ENCODE measurements at places on chromosomes 12 and 14. TPM values are rescaled to one million over a fixed set of nuclear protein-coding genes. Genes with fewer than 3 reads are reported as not detected.

- H3K36me3 ChIP-seq, result no peaks in the 10 kb centered on the region
- no peak overlapping the region for H3K27ac ChIP-seq
- DNase-seq, result no peak
- peaks cover 6% of the 10 kb centered on the region for H3K4me1 ChIP-seq
- no peaks in the 10 kb centered on the region for H3K27me3 ChIP-seq
These were observed 14.1 kb upstream of the NCOR2 start for GRCh38 chr12:124581307-124582107.

DNA sequence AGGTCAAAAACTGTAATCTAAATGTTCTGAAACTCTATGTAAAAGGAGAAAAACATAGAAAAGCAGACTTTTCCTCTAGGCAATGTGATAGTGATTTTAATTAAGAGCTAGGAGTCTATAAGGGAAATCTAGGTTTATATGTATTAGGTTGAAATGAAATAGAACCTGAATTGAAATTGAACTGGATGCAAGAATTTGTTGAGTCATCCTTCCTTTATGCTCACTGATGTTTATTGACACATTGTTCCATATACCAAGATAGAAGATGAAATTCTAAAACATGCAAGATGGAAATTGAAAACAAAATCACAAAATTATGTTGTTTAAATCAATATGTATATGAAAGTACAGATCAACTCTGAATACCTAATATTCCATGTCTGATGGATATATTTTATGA lies 170.4 kb upstream of the FLRT2 start:
- no peak overlapping the region for H3K27ac ChIP-seq
- DNase-seq, result no peak
- no peaks in the 10 kb centered on the region for H3K4me1 ChIP-seq
- no peaks in the 10 kb centered on the region for H3K27me3 ChIP-seq

GRCh38 chr14:73237219-73237785 lies at the start of gene PAPLN:
TSS of gene PAPLN (plus strand) at chr14:73237506. CDS start at chr14:73239779, 2,273 bp downstream.
- no peaks in the 10 kb centered on the region for H3K36me3 ChIP-seq
- no peak within 1 kb of the TSS for H3K27ac ChIP-seq
- peaks cover 39% of the 10 kb centered on the region for H3K4me1 ChIP-seq

Gene ERG28
- polyA plus RNA-seq, result 33.9 TPM

DNA sequence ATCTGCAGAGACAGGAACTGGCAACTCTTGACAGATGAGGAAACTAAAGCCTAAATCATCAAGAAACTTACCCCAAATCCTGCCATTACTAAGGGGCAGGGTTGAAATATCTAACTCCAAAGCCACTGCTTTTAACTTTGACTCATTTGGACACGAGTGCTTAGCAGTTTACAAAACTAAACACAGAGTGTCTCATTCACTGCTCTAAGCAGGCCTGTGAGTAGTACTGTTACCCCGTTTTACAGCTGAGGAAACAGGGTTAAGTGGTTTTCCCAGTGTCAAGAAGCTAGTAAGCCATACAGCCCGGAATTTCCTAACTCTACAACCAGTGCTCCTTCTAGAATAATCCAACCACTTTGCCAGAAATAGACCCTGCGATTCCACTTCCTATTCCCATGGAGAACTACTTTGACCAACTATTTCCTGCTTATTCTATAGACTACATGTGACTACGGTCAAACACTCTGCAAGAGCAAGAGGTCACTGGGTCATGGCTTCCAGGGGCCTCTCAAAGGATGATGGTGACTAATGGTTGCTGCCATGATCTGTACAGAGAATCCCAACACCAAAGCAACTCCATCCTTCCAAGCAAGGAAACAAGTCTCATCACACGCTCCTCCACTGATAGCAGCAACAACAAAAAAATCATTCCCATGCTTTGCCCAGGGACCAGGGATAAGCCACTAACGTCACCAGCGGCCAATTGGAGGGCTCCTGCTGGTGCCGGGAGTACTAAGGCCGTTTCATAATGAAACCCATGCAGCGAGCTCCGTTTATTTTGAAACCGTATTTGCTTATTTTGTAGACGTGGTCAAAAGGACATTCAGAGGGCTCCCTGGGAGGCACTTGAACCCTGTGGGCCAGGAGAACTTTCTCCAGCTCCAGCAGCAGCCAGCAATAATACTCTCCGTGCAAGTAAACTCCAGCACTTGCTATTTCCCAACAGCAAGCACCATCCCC lies 56.3 kb downstream of the NUAK1 start:
- no peaks in the 10 kb centered on the region for H3K27me3 ChIP-seq
- DNase-seq, result no peak
- H3K4me3 ChIP-seq, result no peak overlapping the region
- no peaks in the 10 kb centered on the region for H3K36me3 ChIP-seq
- H3K27ac ChIP-seq, result no peak overlapping the region
- H3K4me1 ChIP-seq, result peaks cover 15% of the 10 kb centered on the region

Gene SDR9C7
- not detected for polyA plus RNA-seq

Gene KRT6C
- not detected for polyA plus RNA-seq

DNA sequence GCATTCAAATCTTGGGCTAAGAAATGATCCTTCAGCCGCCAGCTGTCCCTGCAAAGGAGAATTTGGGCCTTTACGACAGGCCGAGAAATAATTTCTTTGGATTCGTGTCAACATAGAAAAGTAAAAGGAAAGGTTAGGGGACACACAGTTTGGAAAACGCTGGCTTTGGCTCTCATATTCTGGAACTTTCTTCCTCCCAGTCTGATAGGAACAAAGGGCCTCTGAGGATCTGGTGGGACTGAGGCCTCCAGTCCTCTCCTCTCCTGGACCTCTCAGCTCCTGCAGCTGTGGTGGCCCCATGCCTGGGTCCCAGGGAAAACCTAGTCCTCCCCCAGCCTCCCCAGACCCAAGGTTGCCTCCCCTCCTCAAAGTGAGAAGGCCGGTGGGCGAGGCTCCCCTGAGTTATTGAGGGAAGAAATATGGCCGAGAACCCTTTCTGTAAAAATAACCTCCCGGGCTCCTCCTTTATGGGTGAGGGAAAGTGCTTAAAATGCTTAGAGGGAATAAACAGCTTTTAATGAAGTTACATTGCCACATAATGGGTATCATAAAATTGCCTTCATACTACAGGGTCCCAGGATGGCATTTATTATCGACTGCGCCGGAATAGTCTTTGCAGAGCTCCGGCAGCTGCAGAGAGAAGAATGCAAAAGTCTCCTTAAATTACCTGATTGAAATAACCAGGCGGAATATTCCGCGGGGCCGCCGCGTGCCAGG lies 188.3 kb downstream of the PHETA1 start:
- no peak for DNase-seq
- no peaks in the 10 kb centered on the region for H3K27me3 ChIP-seq
- H3K27ac ChIP-seq, result no peak overlapping the region
- peaks cover 7% of the 10 kb centered on the region for H3K4me1 ChIP-seq

DNA sequence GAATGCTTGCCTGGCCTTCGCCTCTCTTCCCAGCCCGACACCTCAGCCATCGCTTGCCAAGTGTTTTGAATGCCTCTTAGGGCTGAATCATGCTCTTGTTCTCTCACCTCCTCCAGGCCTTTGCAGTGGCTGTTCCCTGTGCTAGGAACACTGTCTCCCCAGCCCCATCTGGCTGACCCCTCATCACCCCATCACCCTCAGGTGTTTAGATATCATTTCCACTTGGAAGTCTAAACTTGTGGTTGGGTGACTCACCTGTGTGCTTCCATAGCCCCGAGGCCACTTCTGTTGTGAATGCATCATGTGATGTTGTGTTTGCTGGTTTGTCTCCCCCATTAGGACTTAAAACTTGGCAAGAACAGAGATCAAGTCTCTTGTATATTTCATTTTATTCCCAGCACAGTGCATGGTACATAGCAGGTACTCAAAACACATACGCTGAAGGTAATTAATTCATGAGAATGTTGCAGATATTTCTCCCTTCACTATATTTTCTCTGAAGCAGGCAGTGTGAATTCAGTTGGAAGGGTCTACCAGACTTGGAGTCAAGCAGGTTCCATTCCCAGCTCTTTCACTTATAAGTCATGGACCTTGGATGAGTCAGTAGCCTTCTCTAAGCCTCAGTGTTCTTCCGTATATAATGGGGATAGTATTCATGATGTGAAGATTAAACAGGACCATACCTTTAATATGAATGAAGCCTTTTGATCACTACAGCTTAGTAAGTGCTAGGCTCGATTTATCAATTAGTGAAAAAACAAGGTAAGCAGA lies 67.8 kb downstream of the HRK start:
- no peaks in the 10 kb centered on the region for H3K27me3 ChIP-seq
- H3K4me3 ChIP-seq, result no peak overlapping the region
- H3K27ac ChIP-seq, result no peak overlapping the region
- H3K4me1 ChIP-seq, result peaks cover 8% of the 10 kb centered on the region
- no peak for DNase-seq
- no peaks in the 10 kb centered on the region for H3K36me3 ChIP-seq

Gene KLRC2
- not detected for polyA plus RNA-seq

Gene GARIN6
- polyA plus RNA-seq, result not detected

DNA sequence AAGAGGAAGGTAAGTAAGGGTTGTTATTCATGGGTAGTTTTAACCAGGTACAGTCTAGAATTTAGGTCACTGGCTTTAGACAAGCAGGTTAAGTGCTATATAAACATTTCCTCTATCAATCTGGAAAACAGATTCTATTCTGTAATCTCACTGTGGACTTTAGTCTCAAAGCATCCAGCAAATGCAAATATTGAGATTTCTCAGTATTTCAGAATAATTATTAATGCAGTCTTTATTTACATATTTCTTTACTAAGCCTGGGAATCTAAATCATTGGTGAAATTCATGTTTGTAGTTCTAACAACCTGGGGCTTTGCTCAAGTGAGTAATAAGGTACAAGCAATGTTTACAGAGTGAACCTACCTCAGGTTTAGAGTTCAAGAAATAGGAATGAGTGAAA lies 61.9 kb downstream of the SLC41A2 start:
- H3K36me3 ChIP-seq, result no peaks in the 10 kb centered on the region
- H3K4me3 ChIP-seq, result no peak overlapping the region
- no peak for DNase-seq
- no peak overlapping the region for H3K27ac ChIP-seq

DNA sequence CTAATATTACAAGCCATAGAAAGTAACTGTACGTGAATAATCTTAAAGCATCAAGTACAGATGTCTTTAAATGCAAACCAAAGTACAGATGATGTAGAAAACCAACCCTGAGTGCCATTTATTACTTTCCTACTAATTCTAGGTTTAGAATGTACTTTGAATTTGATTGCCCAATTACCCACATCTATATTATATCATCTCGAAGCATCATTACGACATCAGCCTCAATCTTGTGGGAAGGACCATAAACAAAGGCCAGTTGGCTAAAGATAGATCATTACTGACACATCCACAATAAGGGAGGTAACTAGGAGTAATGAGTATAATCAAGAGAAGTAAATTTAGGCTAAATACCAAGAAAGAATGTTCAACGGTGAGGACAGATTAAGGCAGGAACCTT lies 478.9 kb downstream of the BCAT1 start:
- no peak overlapping the region for H3K27ac ChIP-seq
- H3K4me3 ChIP-seq, result no peak overlapping the region
- no peaks in the 10 kb centered on the region for H3K27me3 ChIP-seq
- H3K4me1 ChIP-seq, result no peaks in the 10 kb centered on the region

Gene TSPAN19
- polyA plus RNA-seq, result 0.33 TPM

- no peaks in the 10 kb centered on the region for H3K4me1 ChIP-seq
- H3K27ac ChIP-seq, result no peak overlapping the region
- no peaks in the 10 kb centered on the region for H3K27me3 ChIP-seq
- DNase-seq, result no peak
- no peaks in the 10 kb centered on the region for H3K36me3 ChIP-seq
These were observed 60.7 kb upstream of the DCD start for GRCh38 chr12:54708826-54709225.

Gene VIPAS39
- 11.2 TPM for polyA plus RNA-seq

GRCh38 chr12:1533602-1534304 lies 60.6 kb downstream of the FBXL14 start:
- H3K4me3 ChIP-seq, result no peak overlapping the region
- no peaks in the 10 kb centered on the region for H3K36me3 ChIP-seq
- peaks cover 21% of the 10 kb centered on the region for H3K27me3 ChIP-seq
- H3K4me1 ChIP-seq, result no peaks in the 10 kb centered on the region
- no peak for DNase-seq
- no peak overlapping the region for H3K27ac ChIP-seq

GRCh38 chr14:96154900-96155299 lies 49.7 kb upstream of the BDKRB2 start:
- no peaks in the 10 kb centered on the region for H3K27me3 ChIP-seq
- no peak overlapping the region for H3K27ac ChIP-seq
- H3K36me3 ChIP-seq, result no peaks in the 10 kb centered on the region
- H3K4me1 ChIP-seq, result no peaks in the 10 kb centered on the region
- H3K4me3 ChIP-seq, result no peak overlapping the region
- no peak for DNase-seq

DNA sequence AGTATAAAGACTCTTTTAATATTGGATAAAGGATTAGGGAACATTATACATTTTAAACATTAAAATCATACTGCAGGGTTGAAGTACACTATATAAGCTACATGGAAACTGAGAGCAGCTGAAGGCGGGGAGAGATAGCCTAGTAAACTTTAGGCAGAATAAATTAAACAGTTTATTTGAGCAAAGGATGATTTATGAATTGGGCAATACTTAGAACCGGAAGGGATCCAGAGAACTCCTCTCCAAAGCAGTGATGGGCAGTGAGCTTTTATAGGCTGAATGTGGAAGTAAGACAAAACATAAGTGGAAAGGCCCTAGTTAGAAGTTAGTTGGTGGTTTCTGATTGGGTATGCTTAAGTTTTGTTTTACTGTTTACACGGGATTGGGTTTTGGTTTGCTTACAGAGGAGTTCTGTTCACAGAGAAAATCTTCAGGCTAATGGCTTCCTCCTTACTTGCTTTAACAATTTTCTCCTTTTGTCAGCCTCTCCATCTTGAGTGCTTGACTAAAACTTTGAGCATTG lies 18.9 kb downstream of the LEMD3 start:
- H3K27ac ChIP-seq, result no peak overlapping the region
- H3K27me3 ChIP-seq, result no peaks in the 10 kb centered on the region
- no peaks in the 10 kb centered on the region for H3K36me3 ChIP-seq
- H3K4me1 ChIP-seq, result no peaks in the 10 kb centered on the region

DNA sequence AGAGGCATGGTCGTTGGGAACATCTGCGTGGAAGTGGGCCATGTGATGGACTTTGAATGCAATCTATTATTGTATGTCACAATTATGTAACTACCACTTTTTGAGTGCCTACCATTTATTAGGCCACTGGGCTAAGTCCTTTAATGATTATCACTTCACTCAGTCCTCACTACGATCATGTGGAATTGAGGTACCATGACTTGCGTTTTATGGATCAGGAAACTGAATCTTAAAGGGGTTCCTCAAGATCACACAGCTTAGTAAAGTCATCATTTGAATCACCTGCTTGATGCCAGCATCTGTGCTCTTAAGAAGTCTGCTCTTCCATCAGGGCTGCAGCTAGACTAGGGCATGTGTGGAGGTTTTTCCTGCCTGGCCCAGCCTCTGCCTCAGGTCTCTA lies 136.7 kb downstream of the DAD1 start:
- no peak overlapping the region for H3K4me3 ChIP-seq
- no peak overlapping the region for H3K27ac ChIP-seq
- no peaks in the 10 kb centered on the region for H3K36me3 ChIP-seq
- no peak for DNase-seq
- no peaks in the 10 kb centered on the region for H3K4me1 ChIP-seq

DNA sequence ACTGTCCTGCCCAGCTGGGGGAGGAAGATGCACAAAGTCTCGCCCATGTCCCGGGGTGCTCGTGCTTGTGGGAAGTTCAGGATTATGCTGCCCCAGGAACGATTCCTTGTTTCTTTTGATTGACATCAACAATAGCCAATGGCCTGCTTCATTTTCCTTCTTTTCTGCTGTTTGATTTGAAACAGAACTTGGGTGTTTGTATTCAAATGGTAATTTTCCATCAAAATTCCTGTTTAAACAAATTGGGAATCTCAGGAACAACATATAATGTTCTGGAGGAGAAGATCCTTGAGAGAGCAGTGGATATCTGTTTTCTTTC lies 97.4 kb downstream of the ADGRD1 start:
- no peak overlapping the region for H3K27ac ChIP-seq
- H3K4me1 ChIP-seq, result no peaks in the 10 kb centered on the region
- H3K4me3 ChIP-seq, result no peak overlapping the region
- H3K27me3 ChIP-seq, result no peaks in the 10 kb centered on the region

Gene DENND5B
- 4.2 TPM for polyA plus RNA-seq
